ENCODE measurements at places on chromosomes 2 and 18. TPM values are rescaled to one million over a fixed set of nuclear protein-coding genes. Genes with fewer than 3 reads are reported as not detected.

- no peak for DNase-seq
Measured at GRCh38 chr2:1049691-1050090, 99.0 kb downstream of the SNTG2 start.

DNA sequence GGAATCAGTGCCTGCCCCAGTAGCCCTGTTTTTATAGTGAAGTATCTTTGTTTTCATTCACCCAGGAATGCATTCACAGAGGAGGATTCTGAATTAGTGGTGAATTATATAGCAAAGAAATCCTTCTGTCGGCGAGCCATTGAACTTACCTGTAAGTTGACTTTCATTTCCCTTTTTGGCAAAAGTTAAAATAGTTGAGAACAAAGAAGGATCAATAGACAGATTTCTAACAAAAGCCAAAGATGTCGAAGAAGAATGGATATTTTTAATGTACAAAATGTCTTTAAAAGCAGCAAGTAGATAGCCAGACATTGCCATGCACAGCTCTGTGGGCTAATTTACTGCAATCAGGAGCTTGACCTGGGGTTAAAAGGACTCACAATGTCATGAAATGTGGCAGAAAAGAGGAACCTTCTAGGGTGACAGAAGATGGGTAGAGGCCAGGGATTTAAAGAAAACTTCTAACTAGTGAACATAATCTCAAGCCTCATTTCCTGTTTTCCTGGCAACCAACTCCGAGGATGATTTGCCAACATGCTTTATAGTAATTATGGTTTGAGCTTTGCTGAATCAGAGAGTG, 53.8 kb upstream of the TMEM87B start:
- no peak for DNase-seq

- no peak for DNase-seq
Measured at GRCh38 chr2:109200616-109201464, 71.8 kb downstream of the SH3RF3 start.

GRCh38 chr2:14560716-14561115, 71.8 kb upstream of the LRATD1 start:
- DNase-seq, result no peak

- no peak for DNase-seq
Measured at GRCh38 chr18:71249791-71250190, 960.9 kb downstream of the SOCS6 start.

GRCh38 chr2:230267059-230267458, 41.5 kb downstream of the SP140 start:
- DNase-seq, result no peak

CFAP53 gene
- 0.70 TPM for total RNA-seq

ELMOD3 gene
- 23.2 TPM for total RNA-seq

CIDEA gene
- total RNA-seq, result not detected

Data from T-helper 17 cell (primary cell).